ENCODE measurements at places on chromosomes 4 and X. TPM values are rescaled to one million over a fixed set of nuclear protein-coding genes. Genes with fewer than 3 reads are reported as not detected.

Gene DACH2
- polyA plus RNA-seq: 0.01 TPM

Gene AFF2
- polyA plus RNA-seq: 0.01 TPM

Gene ADGRG2
- 0.14 TPM for polyA plus RNA-seq

Gene ADGRG4
- polyA plus RNA-seq: not detected

Gene LGI2
- 0.27 TPM for polyA plus RNA-seq

Gene LDB2
- 4.4 TPM for polyA plus RNA-seq

Gene IQCM
- not detected for polyA plus RNA-seq

Gene ALPK1
- 4.2 TPM for polyA plus RNA-seq
